ENCODE measurements at places on chromosomes 2 and 18. TPM values are rescaled to one million over a fixed set of nuclear protein-coding genes. Genes with fewer than 3 reads are reported as not detected.

- no peaks in the 10 kb centered on the region for H3K27me3 ChIP-seq
- no peak overlapping the region for H3K27ac ChIP-seq
- no peak for DNase-seq
- H3K36me3 ChIP-seq, result peaks cover 5% of the 10 kb centered on the region
Measured at GRCh38 chr2:108266218-108266617, 22.5 kb upstream of the SULT1C2 start.

- no peak overlapping the region for H3K27ac ChIP-seq
- no peak for DNase-seq
- no peak overlapping the region for H3K4me3 ChIP-seq
- H3K27me3 ChIP-seq, result no peaks in the 10 kb centered on the region
- peaks cover 46% of the 10 kb centered on the region for H3K36me3 ChIP-seq
Measured at GRCh38 chr2:98540536-98540935, 67.8 kb downstream of the COA5 start.

DNA sequence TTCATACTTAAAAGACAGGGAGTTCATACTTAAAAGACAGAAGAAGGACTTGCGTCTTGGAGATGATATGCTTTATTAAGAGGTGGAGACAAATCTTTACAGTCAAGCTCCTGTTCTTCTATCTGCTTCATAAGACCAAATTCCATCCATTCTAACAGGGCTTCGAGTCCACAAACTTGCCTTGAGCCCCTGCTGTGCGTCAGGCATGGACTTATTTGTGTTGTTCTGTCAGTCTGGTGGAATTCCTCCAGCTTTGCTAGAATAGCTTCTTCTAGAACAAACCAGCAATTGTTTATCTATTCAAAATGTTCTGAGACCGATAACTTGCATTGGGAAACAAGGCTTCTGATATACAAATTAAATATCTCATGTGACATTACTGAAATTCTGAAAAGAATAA is 73.9 kb upstream of the SOX11 start:
- no peaks in the 10 kb centered on the region for H3K4me1 ChIP-seq
- H3K27me3 ChIP-seq, result peaks cover 13% of the 10 kb centered on the region
- no peak overlapping the region for H3K27ac ChIP-seq
- no peak for DNase-seq

DNA sequence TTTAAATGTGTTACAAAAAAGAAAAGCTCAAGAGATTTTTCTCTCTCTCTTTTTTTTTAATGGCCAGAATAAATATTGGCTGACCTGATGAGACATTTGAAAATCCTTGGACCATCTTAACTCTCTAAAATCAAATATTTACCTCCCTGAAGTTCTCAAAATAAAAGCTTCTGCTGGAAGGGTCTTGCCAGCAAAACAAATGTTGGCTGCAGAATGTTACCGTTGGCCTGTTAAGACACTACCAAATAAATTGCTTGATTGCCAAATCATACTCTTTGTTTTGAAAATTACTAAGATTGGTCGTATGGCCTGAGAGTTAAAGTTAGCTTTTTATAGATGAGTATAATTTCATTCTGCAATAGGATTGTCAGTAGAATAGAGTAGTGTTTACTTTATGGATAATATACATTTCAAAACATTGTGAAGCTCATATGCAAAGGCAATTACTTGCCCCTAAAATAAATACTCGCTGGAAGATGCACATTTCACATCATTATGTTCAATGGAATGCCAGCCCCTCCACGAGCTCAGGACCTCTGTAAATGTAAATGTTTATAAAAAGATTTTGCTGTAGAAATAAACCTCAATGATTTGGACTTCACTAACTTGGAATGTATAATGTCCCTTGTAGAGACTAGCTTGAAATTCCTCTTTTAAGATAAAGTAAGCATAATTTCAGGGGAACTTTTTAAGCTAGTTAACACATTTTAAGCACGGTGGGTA is 193.4 kb downstream of the SOX11 start:
- H3K36me3 ChIP-seq, result peaks cover 63% of the 10 kb centered on the region
- no peak overlapping the region for H3K27ac ChIP-seq
- H3K4me3 ChIP-seq, result no peak overlapping the region
- H3K4me1 ChIP-seq, result no peaks in the 10 kb centered on the region
- peaks cover 8% of the 10 kb centered on the region for H3K27me3 ChIP-seq
- DNase-seq, result no peak

DNA sequence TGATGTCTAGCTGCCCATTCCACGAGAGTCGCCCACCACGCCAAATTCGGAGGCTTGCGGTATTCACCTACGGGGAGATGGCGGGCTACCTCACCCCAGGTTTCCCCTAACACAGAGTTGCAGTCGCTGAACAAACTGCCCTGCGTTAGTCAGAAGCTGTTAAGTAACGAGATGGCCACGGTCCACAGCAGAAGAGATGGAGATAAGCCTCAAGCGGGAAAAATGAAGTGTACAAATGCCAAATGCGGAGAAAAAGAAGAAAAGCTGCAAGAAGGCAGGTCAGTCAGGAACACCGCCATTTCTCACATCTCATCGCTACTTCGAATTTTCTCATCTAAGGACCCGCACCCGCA is 425 bp downstream of the ASB3 start:
- H3K4me3 ChIP-seq, result peak overlapping the region; percentile 98
- no peak for DNase-seq
- 0 out of 2 replicates have a peak, but pooled peaks cover 5% of the 10 kb centered on the region for H3K36me3 ChIP-seq
- H3K27me3 ChIP-seq, result no peaks in the 10 kb centered on the region
- peak overlapping the region; percentile 99 for H3K27ac ChIP-seq

DNA sequence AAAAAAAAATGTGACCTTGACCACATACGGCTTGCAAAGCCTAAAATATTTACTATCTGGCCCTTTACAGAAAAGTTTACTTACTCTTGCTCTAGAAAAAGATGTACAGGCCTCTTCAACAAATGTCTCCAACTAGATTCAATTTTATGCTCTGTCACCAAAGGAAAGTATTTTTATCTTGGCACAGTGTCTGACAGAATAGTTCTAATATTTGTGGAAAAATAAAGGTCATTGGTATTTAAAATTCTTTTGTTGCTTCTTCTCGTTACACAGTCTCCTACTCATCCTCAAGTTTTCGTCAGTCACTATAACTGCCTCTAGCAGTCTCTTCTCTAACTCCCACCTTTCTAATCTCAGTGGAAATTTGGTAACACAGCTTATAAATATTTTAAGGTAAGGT is 1.4 kb downstream of the RBKS start:
- H3K4me1 ChIP-seq, result peaks cover 8% of the 10 kb centered on the region
- H3K27ac ChIP-seq, result no peak overlapping the region

- H3K4me3 ChIP-seq, result no peak overlapping the region
- H3K36me3 ChIP-seq, result no peaks in the 10 kb centered on the region
- H3K27me3 ChIP-seq, result no peaks in the 10 kb centered on the region
- H3K4me1 ChIP-seq, result no peaks in the 10 kb centered on the region
Measured at GRCh38 chr2:197297266-197297665, 13.3 kb downstream of the ANKRD44 start.

GRCh38 chr2:8089596-8089995 is 592.3 kb upstream of the ID2 start:
- H3K36me3 ChIP-seq, result no peaks in the 10 kb centered on the region
- no peak overlapping the region for H3K4me3 ChIP-seq
- H3K27ac ChIP-seq, result no peak overlapping the region
- DNase-seq, result no peak

DNA sequence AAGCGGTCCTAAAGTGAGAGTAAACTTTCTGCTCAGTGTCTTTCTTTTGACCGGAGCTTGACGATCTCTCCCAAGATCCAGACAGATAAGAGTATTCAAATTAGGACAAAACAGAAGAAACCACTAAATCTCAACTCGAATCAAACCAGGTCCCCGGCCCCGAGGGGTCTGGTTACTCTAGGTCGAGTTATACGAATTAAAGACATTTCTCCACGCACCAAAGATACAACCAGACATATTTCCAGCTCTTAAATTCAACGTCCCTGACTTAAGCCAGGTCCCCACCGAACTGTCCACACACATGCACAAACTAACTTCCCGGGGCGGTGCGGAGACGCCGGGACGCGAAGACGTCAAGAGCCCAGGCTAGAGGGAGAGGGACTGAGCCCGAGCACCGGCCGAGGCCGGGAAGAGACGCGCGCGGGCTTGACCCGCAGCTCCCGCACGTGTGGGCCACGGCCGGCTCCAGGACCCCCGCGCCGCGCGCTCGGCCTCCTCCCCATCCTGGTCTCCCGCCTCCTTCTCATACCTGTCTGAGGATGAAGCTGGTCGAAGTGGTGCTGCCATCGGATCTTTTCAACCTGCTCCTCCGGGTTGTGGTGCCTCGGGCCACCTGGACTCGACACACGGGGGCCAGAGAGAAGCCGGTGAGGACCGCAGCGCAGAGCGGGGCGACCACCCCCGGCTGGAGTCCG is 896 bp downstream of the CACNB4 start:
- peak overlapping the region; percentile 88 for H3K4me3 ChIP-seq
- H3K27ac ChIP-seq, result no peak overlapping the region
- peaks cover 18% of the 10 kb centered on the region for H3K4me1 ChIP-seq
- peaks cover 70% of the 10 kb centered on the region for H3K27me3 ChIP-seq
- no peaks in the 10 kb centered on the region for H3K36me3 ChIP-seq

- no peak overlapping the region for H3K4me3 ChIP-seq
- H3K27ac ChIP-seq, result no peak overlapping the region
- H3K4me1 ChIP-seq, result no peaks in the 10 kb centered on the region
- H3K27me3 ChIP-seq, result no peaks in the 10 kb centered on the region
- H3K36me3 ChIP-seq, result peaks cover 35% of the 10 kb centered on the region
Measured at GRCh38 chr18:9521770-9522169, 46.5 kb downstream of the RALBP1 start.

The COL5A2 gene
- 16.0 TPM for total RNA-seq

The EPHA4 gene
- total RNA-seq, result 11.0 TPM

The DOK1 gene
- total RNA-seq, result 15.3 TPM

All from WTC11 (cell line).